ENCODE measurements at places on chromosomes 5 and 9.

- no peaks in the 10 kb centered on the region for H3K36me3 ChIP-seq
- no peak for DNase-seq
- no peaks in the 10 kb centered on the region for H3K27me3 ChIP-seq
- H3K27ac ChIP-seq, result no peak overlapping the region
- H3K4me1 ChIP-seq, result no peaks in the 10 kb centered on the region
- H3K4me3 ChIP-seq, result no peak overlapping the region
Observed at GRCh38 chr9:18805386-18805785, 227.6 kb downstream of the SAXO1 start.

- H3K27ac ChIP-seq, result no peak overlapping the region
- no peak for DNase-seq
- H3K4me3 ChIP-seq, result no peak overlapping the region
- H3K4me1 ChIP-seq, result peaks cover 1% of the 10 kb centered on the region
- no peaks in the 10 kb centered on the region for H3K36me3 ChIP-seq
Observed at GRCh38 chr5:172482156-172483020, 28.1 kb upstream of the SH3PXD2B start.

- H3K27me3 ChIP-seq, result no peaks in the 10 kb centered on the region
- no peak for DNase-seq
- no peaks in the 10 kb centered on the region for H3K36me3 ChIP-seq
- H3K4me1 ChIP-seq, result no peaks in the 10 kb centered on the region
- H3K4me3 ChIP-seq, result no peak overlapping the region
- no peak overlapping the region for H3K27ac ChIP-seq
Observed at GRCh38 chr5:122022966-122023365, 55.1 kb downstream of the LOX start.

DNA sequence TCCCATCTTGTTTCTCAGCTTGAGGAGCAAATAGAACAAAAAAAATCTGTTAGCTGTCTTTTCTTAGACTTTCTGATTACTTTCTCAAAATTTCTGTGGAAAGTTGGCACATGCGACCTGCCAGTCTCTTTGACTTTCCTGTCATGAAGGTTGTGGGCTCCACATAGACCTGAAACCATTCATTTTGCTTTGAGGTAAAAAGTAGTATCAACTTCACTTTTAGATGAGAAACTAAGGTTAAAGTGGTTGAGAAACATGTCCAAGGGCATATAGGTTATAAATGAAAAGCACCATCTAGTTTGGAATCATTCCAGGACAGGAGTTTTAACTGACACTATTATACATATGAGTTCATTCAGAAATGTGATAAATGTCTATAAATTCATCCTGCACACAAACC lies 42.7 kb downstream of the ST8SIA4 start:
- no peaks in the 10 kb centered on the region for H3K36me3 ChIP-seq
- H3K27me3 ChIP-seq, result no peaks in the 10 kb centered on the region
- no peak overlapping the region for H3K27ac ChIP-seq
- H3K4me1 ChIP-seq, result no peaks in the 10 kb centered on the region

DNA sequence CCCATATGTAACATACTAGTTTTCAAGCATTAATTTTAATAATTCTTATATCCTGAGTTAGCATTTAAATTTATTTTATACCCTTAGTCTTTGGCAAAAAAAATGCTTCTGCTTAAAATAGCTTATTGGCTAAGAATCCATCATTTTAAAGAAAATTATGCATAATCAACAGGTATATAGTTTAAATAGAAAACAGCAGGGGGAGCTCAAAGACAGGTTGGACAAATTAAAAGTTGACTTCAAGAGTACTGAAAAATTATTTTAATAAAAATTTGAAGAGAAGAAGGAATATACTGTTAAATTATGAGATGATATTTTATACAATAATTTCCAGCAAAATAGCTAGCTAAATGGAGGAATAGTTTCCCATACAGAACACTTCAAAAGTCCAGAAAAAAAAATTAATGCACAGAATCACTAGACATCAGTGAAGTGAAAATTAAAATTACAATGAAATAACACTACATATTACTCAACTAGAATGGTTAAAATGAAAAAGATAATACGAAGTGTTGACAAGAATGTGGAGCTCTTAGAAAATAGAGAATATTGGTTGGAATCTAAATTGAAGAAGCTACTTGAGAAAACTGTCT lies 387.1 kb downstream of the PDE4D start:
- H3K27me3 ChIP-seq, result no peaks in the 10 kb centered on the region
- no peak for DNase-seq
- no peaks in the 10 kb centered on the region for H3K36me3 ChIP-seq

DNA sequence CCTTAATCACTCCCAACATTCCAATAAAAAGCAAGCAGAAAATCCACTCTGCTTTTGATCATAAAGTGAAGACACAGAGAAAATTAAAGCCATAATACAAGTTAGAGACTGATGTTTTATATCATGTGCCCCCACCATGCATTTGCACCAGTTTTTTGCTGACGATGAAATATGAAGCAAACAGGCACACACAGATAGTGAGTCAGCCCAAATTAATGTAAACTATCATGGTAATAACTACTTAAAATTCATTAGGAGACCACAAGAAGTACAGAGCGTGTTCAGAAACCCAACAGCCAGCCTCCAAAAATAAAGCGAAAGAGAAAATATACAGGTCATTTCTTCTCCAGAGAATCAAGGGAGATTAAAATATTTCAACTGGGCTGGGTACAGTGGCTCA lies 46.4 kb upstream of the KDM4C start:
- H3K27me3 ChIP-seq, result no peaks in the 10 kb centered on the region
- H3K36me3 ChIP-seq, result no peaks in the 10 kb centered on the region
- no peaks in the 10 kb centered on the region for H3K4me1 ChIP-seq
- H3K4me3 ChIP-seq, result no peak overlapping the region
- peak overlapping the region; percentile 2 for H3K27ac ChIP-seq

- H3K4me3 ChIP-seq, result no peak overlapping the region
- no peak for DNase-seq
- H3K27ac ChIP-seq, result no peak overlapping the region
- no peaks in the 10 kb centered on the region for H3K36me3 ChIP-seq
Observed at GRCh38 chr5:149596712-149597111, 15.4 kb downstream of the ARHGEF37 start.

DNA sequence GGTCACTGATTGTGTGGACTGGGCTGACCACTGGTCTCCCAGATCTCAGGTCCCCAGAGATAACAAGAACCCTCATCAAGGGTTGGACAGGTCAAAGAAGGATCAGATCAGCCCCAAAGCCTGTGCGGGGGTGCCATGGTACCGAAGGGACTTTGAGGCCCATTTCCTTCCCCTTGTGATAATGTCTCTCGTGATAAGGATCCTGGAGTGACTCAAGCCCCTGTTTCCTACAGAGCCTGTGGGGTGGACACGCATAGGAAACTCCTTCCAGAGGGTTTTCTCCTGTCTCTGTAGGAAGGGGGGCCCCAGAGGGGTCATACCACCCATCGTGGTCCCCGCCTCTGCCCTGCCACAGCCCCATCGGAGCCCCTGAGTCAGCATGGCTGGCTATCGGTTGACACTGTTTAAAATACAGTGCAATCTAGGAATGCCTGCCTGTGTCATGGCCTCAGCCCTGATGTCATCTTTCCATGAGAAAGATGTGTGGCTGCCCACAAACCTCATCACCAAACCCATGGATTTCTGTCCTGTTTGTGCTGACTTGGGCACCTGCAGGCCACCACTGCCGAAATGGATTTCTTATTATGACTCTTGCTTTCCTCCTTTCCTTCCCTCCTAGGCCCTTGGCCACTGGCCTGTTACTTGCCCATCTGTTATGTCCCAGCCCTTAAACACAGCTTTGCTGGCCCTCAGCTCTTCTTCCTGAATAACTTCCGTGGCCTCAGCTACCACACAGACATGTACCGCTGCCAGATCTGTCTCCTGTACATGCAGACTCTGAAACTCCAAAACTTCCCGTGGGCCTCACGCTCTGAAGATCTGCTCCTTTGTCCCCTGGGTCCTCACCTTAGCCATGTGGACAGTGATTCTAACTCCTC lies 2.9 kb upstream of the CSF2 start:
- no peaks in the 10 kb centered on the region for H3K27me3 ChIP-seq
- no peak overlapping the region for H3K27ac ChIP-seq
- no peaks in the 10 kb centered on the region for H3K36me3 ChIP-seq

GRCh38 chr5:83744821-83745220 lies 24.2 kb upstream of the HAPLN1 start:
- H3K4me1 ChIP-seq, result no peaks in the 10 kb centered on the region
- no peaks in the 10 kb centered on the region for H3K36me3 ChIP-seq
- no peaks in the 10 kb centered on the region for H3K27me3 ChIP-seq
- H3K4me3 ChIP-seq, result no peak overlapping the region

- DNase-seq, result no peak
- H3K27ac ChIP-seq, result no peak overlapping the region
- no peaks in the 10 kb centered on the region for H3K4me1 ChIP-seq
- no peaks in the 10 kb centered on the region for H3K36me3 ChIP-seq
- no peaks in the 10 kb centered on the region for H3K27me3 ChIP-seq
Observed at GRCh38 chr5:156706631-156707030, 143.5 kb upstream of the PPP1R2B start.

GRCh38 chr5:10624679-10625078 lies 60.8 kb downstream of the ANKRD33B start:
- no peak overlapping the region for H3K27ac ChIP-seq
- DNase-seq, result no peak
- H3K27me3 ChIP-seq, result no peaks in the 10 kb centered on the region
- H3K36me3 ChIP-seq, result no peaks in the 10 kb centered on the region
- H3K4me1 ChIP-seq, result peaks cover 4% of the 10 kb centered on the region

DNA sequence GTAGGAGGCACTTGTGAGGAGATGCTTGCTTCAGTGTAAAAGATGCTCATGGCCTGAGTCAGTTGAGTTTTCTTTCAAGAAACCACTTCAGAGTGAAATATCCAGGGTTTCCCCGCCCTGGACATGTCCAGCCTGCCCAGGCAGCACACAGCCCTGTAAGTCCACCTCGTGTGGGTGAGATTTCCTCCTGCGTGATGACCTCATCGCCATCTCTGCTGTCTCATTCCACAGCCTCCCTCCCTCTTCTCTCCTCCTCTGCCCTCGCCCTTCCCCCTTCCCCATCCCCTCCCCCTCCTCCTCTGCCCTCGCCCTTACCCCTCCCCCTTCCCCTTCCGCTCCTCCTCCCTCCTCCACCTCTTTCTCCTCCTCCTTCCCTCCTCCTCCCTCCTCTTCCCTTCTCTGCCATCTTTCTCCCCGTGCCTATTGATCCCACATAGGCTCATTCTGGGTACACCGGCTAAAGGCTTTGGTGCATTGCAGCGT lies 34.0 kb upstream of the NCS1 start:
- no peaks in the 10 kb centered on the region for H3K27me3 ChIP-seq
- H3K27ac ChIP-seq, result no peak overlapping the region
- DNase-seq, result peak; percentile 57

- H3K4me1 ChIP-seq, result no peaks in the 10 kb centered on the region
- no peaks in the 10 kb centered on the region for H3K27me3 ChIP-seq
- no peak for DNase-seq
- no peak overlapping the region for H3K27ac ChIP-seq
Observed at GRCh38 chr5:87400305-87400899, 12.3 kb downstream of the CCNH start.

GRCh38 chr9:22170556-22170955 lies 161.5 kb upstream of the CDKN2B start:
- no peak for DNase-seq
- no peak overlapping the region for H3K4me3 ChIP-seq
- no peaks in the 10 kb centered on the region for H3K4me1 ChIP-seq
- no peak overlapping the region for H3K27ac ChIP-seq
- no peaks in the 10 kb centered on the region for H3K36me3 ChIP-seq

DNA sequence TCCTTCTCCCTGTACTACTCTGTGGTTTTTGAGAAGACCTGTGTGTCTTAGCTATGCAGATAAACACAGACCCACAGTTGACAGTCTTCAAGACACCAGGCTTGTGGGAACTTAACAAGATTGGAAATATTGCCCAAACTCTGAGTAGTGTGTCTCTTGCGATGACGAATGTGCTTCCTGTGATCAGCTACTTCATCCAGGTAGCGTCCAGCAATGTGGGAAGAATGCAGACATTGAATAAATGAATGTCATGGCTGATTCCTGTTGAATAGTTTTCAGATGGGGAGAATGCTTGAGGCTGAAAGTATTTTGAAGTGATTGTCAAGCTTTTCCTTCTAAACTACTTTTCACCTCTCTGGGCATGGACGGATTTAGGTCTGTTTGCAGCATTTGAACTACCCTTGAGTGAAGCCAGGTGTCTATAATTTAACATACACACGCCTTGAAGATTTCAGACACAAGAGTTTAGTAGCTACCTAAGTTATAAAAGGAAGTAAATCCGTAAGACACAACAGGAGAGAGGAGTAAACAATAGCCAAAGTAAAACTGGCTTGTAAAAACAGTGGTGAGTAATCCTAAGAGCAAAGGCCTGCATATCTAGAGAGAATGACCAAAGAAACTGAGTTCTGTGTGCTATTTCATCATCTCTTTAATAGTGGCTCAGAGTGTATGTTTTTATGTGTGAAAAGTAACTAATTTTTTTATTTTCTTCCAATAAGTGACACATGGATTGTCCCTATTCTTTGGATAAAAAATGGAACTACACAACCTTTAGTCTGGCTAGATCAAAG lies 30.0 kb upstream of the ARL14EPL start:
- H3K36me3 ChIP-seq, result no peaks in the 10 kb centered on the region
- no peaks in the 10 kb centered on the region for H3K4me1 ChIP-seq
- H3K27me3 ChIP-seq, result no peaks in the 10 kb centered on the region
- H3K4me3 ChIP-seq, result no peak overlapping the region
- no peak for DNase-seq
- no peak overlapping the region for H3K27ac ChIP-seq

DNA sequence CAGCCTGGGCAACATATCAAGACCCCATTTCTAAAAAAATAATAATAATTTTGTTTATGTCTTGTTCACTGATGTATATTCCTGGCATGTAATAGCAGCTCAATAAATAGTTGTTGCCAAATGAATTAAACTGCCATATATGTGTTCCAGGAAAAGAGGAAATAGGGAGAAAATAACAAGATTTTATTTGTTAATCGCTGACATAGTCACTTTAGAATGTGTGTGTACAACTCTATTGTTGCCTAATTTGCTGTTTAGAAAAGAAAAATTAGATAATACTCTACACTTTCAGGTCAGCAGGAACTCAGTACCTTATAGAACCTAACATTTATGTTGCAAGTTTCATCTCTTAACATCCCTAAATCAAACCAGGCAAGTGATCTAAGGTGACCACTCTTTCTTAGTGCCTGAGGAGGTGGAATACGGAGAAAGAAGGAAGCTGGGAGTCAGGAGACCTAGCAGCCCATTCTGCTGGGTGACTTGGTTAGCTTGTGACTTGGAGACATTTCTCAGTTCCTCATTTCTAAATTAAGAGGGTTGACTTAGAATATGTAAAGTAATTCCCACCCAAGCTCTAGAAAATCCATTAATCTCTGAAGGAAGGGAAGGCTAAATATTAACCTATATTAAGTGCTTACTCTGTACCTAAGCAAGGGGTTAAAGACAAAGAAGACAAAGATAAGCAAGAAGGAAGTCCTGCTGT lies 110.3 kb upstream of the IQGAP2 start:
- H3K27ac ChIP-seq, result no peak overlapping the region
- no peak overlapping the region for H3K4me3 ChIP-seq
- no peak for DNase-seq

- no peak overlapping the region for H3K27ac ChIP-seq
- no peak overlapping the region for H3K4me3 ChIP-seq
- H3K36me3 ChIP-seq, result no peaks in the 10 kb centered on the region
- no peak for DNase-seq
- no peaks in the 10 kb centered on the region for H3K4me1 ChIP-seq
- H3K27me3 ChIP-seq, result no peaks in the 10 kb centered on the region
Observed at GRCh38 chr5:107215611-107216010, 455.1 kb downstream of the EFNA5 start.

GRCh38 chr5:178287791-178288105 lies 55.1 kb upstream of the PHYKPL start:
- H3K27me3 ChIP-seq, result no peaks in the 10 kb centered on the region
- H3K27ac ChIP-seq, result no peak overlapping the region
- H3K36me3 ChIP-seq, result no peaks in the 10 kb centered on the region
- H3K4me3 ChIP-seq, result no peak overlapping the region
- H3K4me1 ChIP-seq, result no peaks in the 10 kb centered on the region

All from ovary (tissue), 10 donors.